ENCODE measurements at places on chromosomes 3 and 15. TPM values are rescaled to one million over a fixed set of nuclear protein-coding genes. Genes with fewer than 3 reads are reported as not detected.

Gene TUSC7
- not detected for polyA plus RNA-seq

DNA sequence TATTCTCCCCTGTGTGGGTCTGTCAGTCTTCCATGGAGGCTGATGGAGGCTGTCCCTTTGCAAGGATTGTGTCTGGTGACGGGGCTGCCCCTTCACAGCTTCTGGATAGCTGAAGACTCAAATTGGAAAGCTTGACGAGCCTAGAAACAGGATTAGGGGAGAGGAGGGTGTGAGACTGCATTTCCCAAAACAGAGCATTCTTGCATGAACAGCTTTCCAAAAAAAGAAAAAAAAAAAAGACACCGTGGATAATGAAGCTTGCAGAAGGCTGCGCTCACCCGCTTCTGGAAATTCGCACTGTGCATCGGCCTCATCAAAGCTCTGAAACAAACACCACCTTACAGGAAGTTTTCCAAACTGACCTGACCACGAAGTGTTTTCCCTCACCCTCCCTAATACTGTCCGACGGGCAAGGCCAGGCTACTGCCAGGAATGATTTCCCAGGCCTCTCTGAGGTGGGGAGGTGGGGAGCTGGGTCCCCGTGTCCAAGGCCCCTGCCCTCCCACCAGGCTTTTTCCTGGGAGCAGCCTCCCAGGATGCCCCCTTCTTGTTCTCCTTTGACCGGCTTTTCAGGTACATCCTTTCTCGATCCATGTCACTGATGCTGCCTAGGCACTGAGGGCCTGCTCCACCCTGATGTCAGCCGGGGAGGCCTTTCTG is 24.9 kb upstream of the MUC4 start:
- DNase-seq, result no peak

- DNase-seq, result no peak
Observed at GRCh38 chr3:24375947-24376384, 118.7 kb downstream of the THRB start.

DNA sequence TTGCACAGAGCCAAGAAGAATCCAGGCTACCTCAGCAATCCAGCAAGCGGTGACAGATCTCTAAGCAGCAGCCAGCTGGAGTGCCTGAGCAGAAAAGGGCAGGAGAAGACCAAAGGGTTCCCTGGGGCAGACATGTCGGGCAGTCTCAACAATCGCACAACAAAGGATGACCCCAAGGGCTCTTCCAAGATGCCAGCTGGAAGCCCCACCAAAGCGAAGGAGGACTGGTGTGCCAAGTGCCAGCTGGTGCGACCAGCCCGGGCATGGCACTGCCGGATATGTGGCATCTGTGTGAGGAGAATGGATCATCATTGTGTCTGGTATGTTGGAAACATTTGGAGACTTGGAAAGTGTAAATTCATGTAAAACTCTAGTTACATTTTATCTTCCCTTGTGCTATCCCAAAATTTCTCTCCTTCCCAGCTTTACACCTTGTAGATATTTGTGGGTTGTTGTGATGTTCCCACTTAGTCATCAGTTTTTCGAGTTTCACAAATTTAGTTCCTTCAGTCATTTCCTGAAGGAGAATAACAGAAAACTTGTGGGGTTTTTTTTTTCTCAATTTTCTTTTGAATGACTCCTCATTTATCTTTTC is 6.4 kb downstream of the ZDHHC23 start:
- no peak for DNase-seq

GRCh38 chr15:72564091-72564490 is 90.0 kb downstream of the ARIH1 start:
- DNase-seq, result no peak

Measured in kidney (tissue), 22 donors.